ENCODE measurements at places on chromosomes 3 and 15.

GRCh38 chr3:177482048-177482691, 284.9 kb upstream of the TBL1XR1 start:
- no peak for DNase-seq

- no peak for DNase-seq
Observed at GRCh38 chr15:38367476-38367875, 86.5 kb upstream of the FAM98B start.

DNA sequence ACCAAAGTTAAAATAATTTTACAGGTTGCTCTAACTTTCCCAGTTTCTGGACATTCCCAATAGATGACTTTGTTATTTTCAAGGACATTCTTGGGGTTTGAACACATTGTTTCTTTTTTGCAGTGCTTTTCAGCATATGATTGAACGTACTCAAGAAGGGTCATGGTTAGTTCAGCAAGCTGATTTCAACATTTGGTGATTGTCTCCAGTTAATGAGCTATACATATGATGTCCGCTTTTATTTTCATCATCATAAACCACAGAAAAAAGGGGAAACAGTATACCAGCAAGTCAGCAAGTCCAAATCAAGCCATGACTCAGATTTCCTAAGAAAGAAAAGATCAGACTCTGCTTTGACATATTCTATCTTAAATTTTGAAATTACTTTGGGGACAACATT, 69.4 kb downstream of the B3GALNT1 start:
- no peak for DNase-seq

DNA sequence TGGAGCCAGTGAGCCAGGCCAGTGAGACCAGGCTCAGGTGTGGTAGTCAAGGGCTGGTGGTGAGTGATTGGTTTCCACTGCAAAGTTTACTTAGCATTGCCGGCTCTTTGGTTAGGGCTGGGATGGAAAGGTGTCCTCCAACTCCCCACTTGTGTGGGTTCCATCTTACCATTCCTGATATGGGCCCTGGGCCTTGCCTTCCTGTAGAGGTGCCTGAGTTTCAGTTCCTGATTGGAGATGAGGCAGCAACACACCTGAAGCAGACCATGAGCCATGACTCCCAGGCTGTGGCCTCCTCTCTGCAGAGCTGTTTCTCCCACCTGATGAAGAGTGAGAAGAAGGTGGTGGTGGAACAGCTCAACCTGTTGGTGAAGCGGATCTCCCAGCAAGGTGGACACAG, 3.1 kb downstream of the MPI start:
- DNase-seq, result no peak
